ENCODE measurements at places on chromosomes 12 and 14. TPM values are rescaled to one million over a fixed set of nuclear protein-coding genes. Genes with fewer than 3 reads are reported as not detected.

DNA sequence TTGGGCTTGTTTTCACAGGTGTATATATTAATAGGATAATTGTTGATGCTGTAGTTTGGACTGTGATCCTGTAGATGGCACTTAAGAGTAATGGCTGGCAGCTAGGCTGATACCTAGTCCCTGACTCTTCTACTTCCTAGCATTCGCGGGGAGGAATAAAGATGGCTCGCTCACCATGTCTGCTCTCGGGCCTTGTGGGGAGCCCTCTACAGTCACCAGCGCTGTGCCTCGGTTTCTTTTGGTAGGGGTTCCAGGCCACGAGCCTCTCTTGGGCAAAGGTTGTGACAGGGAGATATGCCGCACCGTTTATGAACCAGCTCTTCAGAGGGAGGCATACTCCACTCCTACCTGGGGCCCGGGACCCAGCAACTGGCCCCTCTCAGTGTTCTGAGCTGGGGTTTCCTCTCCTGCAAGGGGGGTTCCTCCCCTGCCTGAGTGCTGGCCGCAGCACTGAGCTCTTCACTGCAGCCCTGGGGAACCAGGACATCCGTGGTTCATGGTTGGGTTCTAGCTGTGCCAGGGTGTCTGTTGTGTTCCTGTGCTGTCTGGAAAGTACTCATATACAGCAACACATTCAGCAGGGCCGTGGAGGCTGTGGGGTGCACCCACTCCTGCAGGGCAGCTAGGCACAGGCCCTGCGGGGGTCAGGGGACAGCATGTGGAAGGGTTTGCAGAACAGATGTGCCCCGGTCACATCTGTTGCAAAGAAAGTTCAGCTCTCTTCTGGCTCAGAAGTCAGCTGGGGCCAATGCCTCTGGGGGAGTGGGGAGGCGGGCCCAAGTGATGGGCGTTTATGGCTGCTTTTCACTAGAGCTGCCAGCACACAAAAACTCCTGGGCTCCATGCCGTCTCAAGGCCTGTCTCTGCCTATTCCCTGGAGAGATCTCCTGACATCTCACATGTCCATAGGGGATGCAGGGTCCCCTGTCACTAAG, 147.9 kb downstream of the PPFIA2 start:
- no peak for DNase-seq

- no peak for DNase-seq
These were observed 5.1 kb upstream of the SMOC1 start for GRCh38 chr14:69873877-69874780.

- no peak for DNase-seq
These were observed 82.2 kb downstream of the ATXN7L3B start for GRCh38 chr12:74619884-74620283.

GRCh38 chr12:44889926-44890325, 13.8 kb upstream of the NELL2 start:
- no peak for DNase-seq

OAS1 gene
- 67.0 TPM for polyA plus RNA-seq

SLC16A7 gene
- polyA plus RNA-seq: 12.6 TPM

All from naive B cell (primary cell).